AG08395 (cell line): ENCODE measurements at places on chromosomes 5 and 9.
A peak's percentile ranks its signal among the peaks of the same experiment; 100 is the strongest.

DNA sequence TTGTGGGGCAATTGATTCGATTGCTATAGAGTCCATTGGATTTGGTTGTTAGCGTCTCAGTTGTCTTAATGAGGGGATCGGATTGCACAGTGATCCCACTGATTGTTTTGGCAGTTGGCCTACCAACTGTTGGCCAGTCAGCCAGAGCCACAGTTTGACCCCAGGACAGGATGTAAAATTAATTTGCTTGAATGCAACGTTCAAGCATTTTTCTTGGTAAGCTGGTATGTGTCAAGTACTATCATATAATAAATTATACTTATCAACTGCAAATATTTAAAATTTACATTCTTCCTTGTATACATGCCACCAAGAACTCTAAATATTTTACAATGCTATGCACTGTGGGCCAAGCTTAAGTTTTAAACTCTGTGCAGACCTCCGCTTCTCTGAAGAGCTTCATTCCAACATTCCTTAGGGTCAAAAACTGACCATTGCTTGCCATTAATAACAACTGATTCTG lies 80.4 kb upstream of the OSMR start:
- DNase-seq, result no peak

GRCh38 chr5:97936231-97936630 lies 753.2 kb upstream of the RIOK2 start:
- no peak for DNase-seq

- DNase-seq, result peak; percentile 49
Observed at GRCh38 chr5:96172436-96172835, 210.8 kb upstream of the ELL2 start.

- no peak for DNase-seq
Observed at GRCh38 chr9:17795744-17796143, 216.9 kb downstream of the SH3GL2 start.

DNA sequence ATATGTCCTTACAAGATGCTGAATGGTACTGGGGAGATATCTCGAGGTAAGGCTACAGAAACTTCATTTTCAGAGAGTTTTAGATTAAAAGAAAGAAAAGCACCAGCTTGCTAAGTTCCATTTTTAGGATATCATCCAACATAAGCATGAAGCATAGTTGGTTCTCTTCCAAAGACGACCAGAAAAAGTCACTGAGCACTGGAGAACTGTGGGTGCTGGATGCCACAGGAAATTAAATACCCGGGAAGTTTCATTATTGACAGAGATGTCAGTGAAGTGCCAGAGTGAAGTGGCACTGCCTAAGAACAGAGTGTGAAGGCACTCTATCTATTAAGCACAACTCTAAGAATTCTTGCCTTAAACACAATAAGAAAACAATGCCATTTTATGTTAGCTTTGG lies 76.8 kb downstream of the PIK3R1 start:
- no peak for DNase-seq

DNA sequence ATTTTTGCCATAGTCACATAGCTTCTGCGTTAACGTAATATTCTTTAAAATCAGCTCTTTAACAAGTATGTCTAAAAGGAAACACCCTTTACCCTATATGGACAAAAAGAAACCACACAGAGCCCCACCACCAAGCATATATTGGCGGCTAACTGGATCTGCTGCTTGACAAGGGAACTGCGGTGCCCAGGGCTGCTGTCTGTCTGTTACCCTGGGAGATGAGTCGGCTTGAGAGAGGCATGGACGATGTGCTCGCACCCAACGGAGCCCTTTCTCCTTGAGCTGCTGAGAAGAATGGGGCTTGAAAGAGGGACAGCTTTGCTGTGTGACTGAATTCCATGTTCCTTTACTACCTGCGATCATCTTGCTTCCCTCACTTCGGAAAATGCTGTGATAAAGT lies 158.6 kb upstream of the SHB start:
- no peak for DNase-seq

DNA sequence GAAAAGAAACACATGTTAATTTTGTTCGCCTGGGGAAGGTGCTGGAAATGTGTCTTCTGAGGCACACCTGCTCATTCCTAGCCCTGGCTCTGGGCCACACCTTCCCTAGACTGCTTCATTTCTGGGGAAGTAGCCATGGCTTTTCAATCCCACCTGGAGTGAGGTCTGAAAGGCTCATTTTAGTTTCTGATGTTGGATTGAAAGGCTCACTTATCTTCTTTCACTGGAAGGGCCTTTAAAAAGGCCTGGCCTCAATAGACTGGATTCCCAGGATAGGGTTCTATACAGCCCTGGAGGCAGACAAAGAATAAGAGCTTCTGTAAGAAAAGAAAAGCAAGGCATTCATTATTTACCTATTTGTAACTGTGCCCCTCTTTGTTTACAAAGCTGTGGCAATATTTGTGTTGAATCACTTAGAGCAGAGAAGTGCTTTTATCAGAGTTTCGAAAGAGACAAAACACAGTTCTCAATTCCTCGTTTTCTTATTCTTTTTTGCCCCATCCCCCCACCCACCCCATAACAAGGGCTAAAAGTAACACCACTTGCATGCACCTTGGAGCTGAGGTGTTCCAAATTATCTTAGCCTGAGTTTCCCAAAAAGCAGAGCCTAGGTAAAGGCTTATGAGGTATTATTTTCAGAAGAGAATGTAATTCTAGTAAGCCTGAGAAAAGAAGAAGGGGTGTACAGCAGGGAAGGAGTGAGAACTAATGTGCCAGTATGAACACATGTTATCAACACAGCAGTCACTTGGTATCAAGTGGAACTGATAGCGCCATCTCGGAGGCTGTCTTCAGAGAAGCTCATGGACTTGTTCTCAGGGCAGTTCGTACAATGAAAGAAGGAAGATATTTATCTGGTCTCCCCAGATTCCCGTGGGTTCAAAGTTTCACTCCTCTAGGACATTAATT lies 413.1 kb downstream of the KCTD16 start:
- no peak for DNase-seq

DNA sequence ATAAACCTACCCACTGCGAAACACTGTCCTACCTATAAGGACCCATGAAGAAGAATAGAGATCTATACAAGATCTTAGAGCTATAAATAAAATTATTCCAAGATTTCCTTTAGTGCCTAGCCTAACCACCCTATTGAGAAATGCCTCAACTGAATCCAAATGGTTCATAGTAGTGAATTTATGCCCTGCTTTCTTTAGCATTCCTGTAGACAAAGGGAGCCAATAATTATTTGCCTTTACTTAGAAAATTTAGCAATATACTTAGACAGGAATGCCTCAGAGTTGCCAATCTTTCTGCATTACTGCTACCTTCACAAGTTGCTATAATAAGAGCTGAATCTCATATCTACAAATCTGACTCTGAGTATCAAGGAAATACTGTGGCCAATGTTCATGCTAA lies 62.6 kb downstream of the PUM3 start:
- DNase-seq, result no peak

DNA sequence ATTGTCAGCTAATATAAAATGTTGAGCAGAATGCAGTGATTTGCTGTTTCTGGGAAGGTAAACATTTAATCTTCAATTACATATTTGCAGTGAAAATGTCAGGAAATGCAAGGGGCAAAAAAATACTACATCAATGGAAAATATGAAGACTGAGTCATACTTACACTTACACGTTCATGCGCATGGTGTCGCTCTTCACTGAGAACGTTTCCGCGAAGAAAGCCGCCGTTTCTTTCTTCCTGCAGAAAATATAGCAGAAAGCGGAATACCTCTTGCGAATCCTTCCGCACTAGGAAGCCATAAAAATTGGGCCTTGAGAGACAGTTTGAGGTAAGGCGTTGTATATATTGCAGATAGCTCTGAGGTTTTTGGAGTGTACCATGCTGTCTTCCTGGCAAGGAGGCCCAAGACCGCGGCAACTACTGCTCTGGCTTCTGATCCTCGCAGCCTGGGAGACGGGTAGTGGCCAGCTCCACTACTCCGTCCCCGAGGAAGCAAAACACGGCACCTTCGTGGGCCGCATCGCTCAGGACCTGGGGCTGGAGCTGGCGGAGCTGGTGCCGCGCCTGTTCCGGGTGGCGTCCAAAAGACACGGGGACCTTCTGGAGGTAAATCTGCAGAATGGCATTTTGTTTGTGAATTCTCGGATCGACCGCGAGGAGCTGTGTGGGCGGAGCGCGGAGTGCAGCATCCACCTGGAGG lies at the start of gene PCDHA13:
TSS of gene PCDHA13 (plus strand) at position 236 of the 702 bp plus-strand sequence. CDS start at position 381, 145 bp downstream.
- DNase-seq, result no peak
